ENCODE measurements at places on chromosomes 4 and X. TPM values are rescaled to one million over a fixed set of nuclear protein-coding genes. Genes with fewer than 3 reads are reported as not detected.

DNA sequence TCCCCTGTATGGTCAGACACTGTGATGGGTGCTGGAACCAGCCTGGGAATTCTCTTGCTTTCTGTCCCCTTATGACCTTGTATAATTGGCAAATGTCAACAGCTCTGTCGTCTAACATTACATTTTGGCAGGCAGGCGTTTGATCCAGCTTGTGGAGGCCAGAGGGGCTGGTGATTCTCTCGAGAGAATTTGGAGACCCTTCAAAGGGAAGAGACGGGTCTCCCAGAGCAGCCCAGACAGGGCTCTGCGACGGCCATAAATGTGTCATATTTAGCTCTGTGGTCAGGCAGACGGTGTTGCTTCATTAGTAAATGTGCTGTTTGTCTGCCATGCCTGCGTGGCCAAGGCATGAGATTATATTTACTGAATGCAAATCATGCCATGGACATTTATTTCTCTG lies 68.7 kb downstream of the SORCS2 start:
- no peak for DNase-seq
- no peak overlapping the region for H3K27ac ChIP-seq
- no peaks in the 10 kb centered on the region for H3K4me1 ChIP-seq
- no peaks in the 10 kb centered on the region for H3K36me3 ChIP-seq
- no peaks in the 10 kb centered on the region for H3K27me3 ChIP-seq
- H3K4me3 ChIP-seq, result no peak overlapping the region

GRCh38 chr4:4995908-4996265 lies 23.4 kb downstream of the CYTL1 start:
- H3K27ac ChIP-seq, result no peak overlapping the region
- no peaks in the 10 kb centered on the region for H3K27me3 ChIP-seq
- no peak for DNase-seq
- H3K4me1 ChIP-seq, result no peaks in the 10 kb centered on the region
- H3K36me3 ChIP-seq, result no peaks in the 10 kb centered on the region
- no peak overlapping the region for H3K4me3 ChIP-seq

DNA sequence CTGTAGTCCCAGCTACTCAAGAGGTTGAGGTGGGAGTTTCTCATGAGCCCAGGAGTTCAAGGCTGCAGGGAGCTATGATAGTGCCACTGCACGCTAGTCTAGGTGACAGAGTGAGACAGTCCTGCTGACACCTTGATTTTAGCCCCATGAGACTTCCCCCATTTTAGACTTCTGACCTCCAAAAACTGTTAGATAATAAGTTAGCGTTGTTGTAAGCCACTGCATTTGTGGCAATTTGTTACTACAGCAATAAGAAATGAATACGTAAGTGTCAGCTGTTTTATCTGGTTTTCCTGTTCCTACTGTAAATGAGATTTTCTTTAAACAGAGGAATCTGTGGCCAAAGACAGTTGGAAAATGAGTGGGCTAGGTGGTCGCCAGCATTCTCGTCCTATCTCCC lies 83.9 kb downstream of the ARHGAP10 start:
- DNase-seq, result no peak
- H3K36me3 ChIP-seq, result no peaks in the 10 kb centered on the region
- no peak overlapping the region for H3K27ac ChIP-seq
- no peaks in the 10 kb centered on the region for H3K27me3 ChIP-seq

DNA sequence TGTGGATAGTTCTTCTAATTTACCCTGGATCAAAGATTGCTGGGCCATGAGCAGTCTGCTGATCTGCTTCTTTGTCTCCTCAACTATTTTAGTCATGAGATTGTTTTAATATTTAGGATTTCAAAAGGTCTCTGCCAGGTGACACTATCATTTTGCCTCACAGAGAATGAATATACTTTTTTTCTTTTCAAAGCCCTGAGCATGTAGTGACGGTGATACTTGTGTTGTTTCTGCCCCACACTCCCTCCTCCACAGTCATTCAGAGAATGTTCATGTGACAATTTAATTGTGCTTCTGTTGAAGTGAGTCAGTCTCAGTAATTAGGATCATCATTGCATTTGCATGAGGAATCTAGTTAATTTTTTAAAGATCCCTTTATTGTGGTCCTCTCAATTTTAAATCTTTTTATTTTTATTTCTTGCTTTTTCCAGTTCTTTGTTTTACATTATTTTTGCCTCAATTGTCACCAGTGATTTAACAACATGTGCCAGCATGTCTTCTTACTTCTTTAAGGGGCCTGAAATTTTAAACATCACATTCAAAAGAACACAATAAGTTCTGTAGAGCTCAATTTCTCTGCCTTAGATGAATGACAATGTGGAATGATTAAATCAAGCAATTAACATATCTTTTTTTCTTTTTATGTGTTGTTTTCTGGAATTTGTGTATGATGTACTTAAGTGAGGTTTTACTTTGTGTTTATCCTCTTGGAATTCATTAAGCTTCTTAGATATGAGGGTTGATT lies 12.3 kb downstream of the MMRN1 start:
- H3K36me3 ChIP-seq, result no peaks in the 10 kb centered on the region
- H3K4me3 ChIP-seq, result no peak overlapping the region
- DNase-seq, result no peak
- H3K27me3 ChIP-seq, result no peaks in the 10 kb centered on the region
- H3K27ac ChIP-seq, result no peak overlapping the region

GRCh38 chr4:61596606-61597340 lies 396.6 kb downstream of the ADGRL3 start:
- H3K4me3 ChIP-seq, result no peak overlapping the region
- H3K27ac ChIP-seq, result no peak overlapping the region
- H3K36me3 ChIP-seq, result no peaks in the 10 kb centered on the region
- H3K27me3 ChIP-seq, result no peaks in the 10 kb centered on the region
- DNase-seq, result no peak

GRCh38 chrX:22357621-22358020 lies 84.9 kb downstream of the CBLL2 start:
- no peak overlapping the region for H3K27ac ChIP-seq
- no peaks in the 10 kb centered on the region for H3K36me3 ChIP-seq
- no peak overlapping the region for H3K4me3 ChIP-seq
- no peaks in the 10 kb centered on the region for H3K27me3 ChIP-seq
- H3K4me1 ChIP-seq, result no peaks in the 10 kb centered on the region

- H3K36me3 ChIP-seq, result no peaks in the 10 kb centered on the region
- DNase-seq, result no peak
- no peak overlapping the region for H3K4me3 ChIP-seq
- no peaks in the 10 kb centered on the region for H3K27me3 ChIP-seq
These were observed 67.8 kb downstream of the ABLIM2 start for GRCh38 chr4:8090744-8091301.

DNA sequence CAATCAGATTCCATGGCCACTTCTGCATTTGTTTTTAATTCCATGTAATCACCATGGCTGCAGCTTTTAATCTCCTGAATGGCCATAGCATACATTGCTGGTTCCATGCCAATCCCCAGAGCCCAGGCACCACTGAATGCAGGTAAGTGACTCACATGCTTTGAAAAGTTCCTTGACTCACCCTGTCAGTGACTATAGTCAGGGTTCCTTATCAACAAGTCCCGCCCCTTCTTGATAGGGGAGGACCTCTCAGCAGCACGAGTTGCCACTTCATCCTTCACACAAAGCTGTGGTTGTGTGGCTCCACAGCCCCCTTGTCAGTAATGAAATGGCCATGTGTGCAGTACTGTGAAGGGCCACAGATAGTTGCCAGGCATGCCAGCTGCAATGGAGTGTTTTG lies 516.6 kb downstream of the PPARGC1A start:
- no peaks in the 10 kb centered on the region for H3K36me3 ChIP-seq
- no peaks in the 10 kb centered on the region for H3K27me3 ChIP-seq
- DNase-seq, result peak; percentile 56
- H3K27ac ChIP-seq, result no peak overlapping the region
- H3K4me3 ChIP-seq, result no peak overlapping the region

DNA sequence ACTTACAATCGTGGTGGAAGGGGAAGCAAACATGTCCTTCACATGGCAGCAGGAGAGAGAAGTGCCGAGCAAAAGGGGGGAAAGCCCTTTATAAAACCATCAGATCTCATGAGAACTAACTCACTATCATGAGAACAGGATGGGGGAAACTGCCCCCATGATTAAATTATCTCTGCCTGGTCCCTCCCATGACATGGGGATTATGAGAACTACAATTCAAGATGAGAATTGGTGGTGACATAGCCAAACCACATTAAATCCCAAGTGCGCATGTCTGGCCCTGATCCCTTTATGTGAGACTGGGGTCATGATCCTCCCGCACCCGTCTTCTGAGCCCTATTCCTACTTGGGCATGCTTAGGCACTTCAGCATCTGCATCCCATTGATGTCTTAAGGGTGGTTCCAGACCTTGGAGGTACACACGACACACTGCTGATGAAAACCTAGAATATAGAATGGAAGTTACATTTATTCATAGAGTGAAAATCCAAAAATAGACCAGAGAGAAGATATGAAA lies 116.0 kb downstream of the PTTG2 start:
- H3K36me3 ChIP-seq, result no peaks in the 10 kb centered on the region
- no peak overlapping the region for H3K27ac ChIP-seq
- DNase-seq, result no peak
- H3K4me1 ChIP-seq, result no peaks in the 10 kb centered on the region

DNA sequence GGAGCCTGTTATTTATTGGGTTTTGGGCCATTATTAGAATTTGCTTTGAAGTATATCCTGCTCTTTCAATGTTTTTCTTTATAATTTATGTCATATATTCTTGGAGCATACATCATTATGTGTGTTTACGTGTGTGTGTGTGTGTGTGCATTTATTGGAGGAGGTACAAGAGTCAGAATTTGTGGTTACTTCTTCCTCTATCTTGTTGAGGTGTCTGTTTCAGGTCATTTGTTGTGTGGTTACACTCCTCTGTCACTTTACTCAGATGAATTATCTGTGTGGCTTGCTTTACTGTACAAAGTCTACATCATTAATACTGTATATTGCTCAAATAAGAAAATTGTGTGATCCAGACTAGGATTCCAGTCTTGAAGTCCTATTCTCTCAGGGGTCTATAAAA lies 1957.4 kb upstream of the TENM3 start:
- H3K27me3 ChIP-seq, result no peaks in the 10 kb centered on the region
- H3K27ac ChIP-seq, result no peak overlapping the region
- no peak overlapping the region for H3K4me3 ChIP-seq
- no peaks in the 10 kb centered on the region for H3K4me1 ChIP-seq
- H3K36me3 ChIP-seq, result no peaks in the 10 kb centered on the region
- DNase-seq, result no peak

DNA sequence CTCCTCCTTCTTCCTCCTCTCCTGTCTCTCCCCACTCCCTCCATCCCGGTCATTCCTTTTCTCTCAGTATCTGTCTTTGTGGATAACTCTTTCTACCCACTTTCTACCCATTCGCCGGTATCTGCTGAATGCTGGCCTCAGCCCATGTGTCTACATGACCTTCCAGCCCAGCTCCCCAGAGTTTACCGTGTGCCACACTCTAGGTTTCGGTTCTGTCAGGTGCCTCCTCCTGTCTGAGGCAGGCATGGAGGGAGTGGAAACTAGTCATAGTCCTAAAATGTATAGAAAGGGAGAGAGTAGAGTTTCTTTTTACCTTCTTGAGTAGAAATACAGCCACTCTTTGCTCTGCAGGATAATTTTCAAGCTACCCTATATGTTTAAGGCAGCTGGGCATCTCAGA lies 33.5 kb upstream of the SCRG1 start:
- H3K4me1 ChIP-seq, result no peaks in the 10 kb centered on the region
- H3K4me3 ChIP-seq, result no peak overlapping the region
- H3K27ac ChIP-seq, result no peak overlapping the region

- no peak for DNase-seq
- H3K4me3 ChIP-seq, result no peak overlapping the region
- H3K27ac ChIP-seq, result no peak overlapping the region
- peaks cover 52% of the 10 kb centered on the region for H3K36me3 ChIP-seq
- H3K27me3 ChIP-seq, result no peaks in the 10 kb centered on the region
- H3K4me1 ChIP-seq, result peaks cover 11% of the 10 kb centered on the region
These were observed 5.1 kb downstream of the UBA1 start for GRCh38 chrX:47198687-47199080.

DNA sequence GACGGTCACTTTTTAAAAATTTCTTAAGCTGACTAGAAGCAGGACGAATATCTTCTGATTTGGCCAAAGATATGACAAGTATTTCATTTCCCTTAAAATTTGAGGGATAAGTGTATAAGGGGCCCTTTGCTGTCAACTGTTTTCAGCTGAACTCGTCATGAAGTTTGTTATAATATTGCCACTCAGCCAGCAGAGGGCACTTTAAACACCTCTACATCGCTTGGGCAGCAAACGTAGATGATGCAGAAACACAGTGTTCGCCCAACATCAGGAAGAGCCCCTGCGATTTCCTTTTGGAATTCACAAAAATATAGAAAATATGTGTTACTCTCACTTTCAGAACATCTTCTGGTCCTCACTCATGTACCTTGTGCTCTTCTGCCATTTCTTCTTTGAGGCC lies 435.7 kb upstream of the FMR1 start:
- no peak overlapping the region for H3K27ac ChIP-seq
- H3K36me3 ChIP-seq, result no peaks in the 10 kb centered on the region
- H3K4me3 ChIP-seq, result no peak overlapping the region
- H3K4me1 ChIP-seq, result no peaks in the 10 kb centered on the region
- no peaks in the 10 kb centered on the region for H3K27me3 ChIP-seq

- no peaks in the 10 kb centered on the region for H3K4me1 ChIP-seq
- no peaks in the 10 kb centered on the region for H3K36me3 ChIP-seq
- H3K27me3 ChIP-seq, result no peaks in the 10 kb centered on the region
- H3K27ac ChIP-seq, result no peak overlapping the region
- no peak for DNase-seq
These were observed 98.0 kb downstream of the ATP11C start for GRCh38 chrX:139834879-139835278.

DNA sequence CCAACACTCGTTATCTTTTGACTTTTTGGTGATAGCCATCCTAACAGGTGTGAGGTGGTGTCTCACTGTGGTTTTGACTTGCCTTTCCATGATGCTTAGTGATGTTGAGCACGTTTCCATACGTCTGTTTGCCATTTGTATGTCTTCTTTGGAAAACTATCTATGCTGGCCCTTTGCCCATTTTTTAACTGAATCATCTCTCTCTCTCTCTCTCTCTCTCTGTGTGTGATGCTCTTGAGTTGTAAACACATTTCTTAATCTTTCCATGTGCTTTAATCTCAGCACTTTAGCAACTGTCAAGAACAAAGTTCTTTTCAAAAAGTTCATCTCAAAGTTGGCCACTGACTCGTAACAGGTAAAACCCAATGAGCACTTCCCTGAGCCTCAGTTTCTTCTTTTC lies 10.5 kb downstream of the SORBS2 start:
- peaks cover 47% of the 10 kb centered on the region for H3K4me1 ChIP-seq
- H3K27me3 ChIP-seq, result no peaks in the 10 kb centered on the region
- no peak for DNase-seq
- no peak overlapping the region for H3K4me3 ChIP-seq
- no peaks in the 10 kb centered on the region for H3K36me3 ChIP-seq

The ARHGAP24 gene
- total RNA-seq, result 17.4 TPM

The FOXR2 gene
- total RNA-seq, result not detected

The ODAM gene
- total RNA-seq, result 0.34 TPM

The BMPR1B gene
- total RNA-seq, result 1.6 TPM

The H2BW2 gene
- total RNA-seq, result not detected

The SYTL4 gene
- 8.0 TPM for total RNA-seq

The RAB40AL gene
- total RNA-seq, result not detected

The SULT1B1 gene
- 0.37 TPM for total RNA-seq

The TMPRSS11B gene
- not detected for total RNA-seq

The L1CAM gene
- total RNA-seq, result 0.98 TPM

The SPATA4 gene
- total RNA-seq, result not detected

The TMPRSS11E gene
- not detected for total RNA-seq

The DCAF12L2 gene
- not detected for total RNA-seq

The CT55 gene
- total RNA-seq, result not detected

The C4orf51 gene
- not detected for total RNA-seq
